ENCODE measurements at places on chromosomes 11 and 22.

GRCh38 chr11:27945348-27945747, 162.6 kb downstream of the KIF18A start:
- DNase-seq, result no peak

DNA sequence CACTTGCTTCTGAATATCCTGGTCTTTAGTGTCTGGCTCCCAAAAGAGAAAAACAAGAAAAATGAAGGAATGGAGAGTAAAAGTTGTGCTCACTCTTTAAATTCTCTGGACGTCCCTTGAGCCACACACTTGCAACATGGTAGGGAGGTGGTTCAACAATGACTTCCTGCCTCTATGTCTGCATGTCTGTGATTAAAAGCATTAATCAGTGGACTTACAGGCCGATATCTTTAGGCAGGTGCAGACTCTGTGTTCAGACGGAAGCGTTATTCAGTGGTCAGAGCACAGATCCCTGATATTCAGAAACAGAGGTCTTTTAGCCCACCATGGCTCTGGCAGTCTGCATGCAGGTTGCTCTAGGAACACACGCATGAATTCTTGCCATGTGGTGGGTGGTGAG, 1920.0 kb upstream of the RAG2 start:
- no peak for DNase-seq

GRCh38 chr11:120432056-120433018, 79.2 kb upstream of the GRIK4 start:
- no peak for DNase-seq

DNA sequence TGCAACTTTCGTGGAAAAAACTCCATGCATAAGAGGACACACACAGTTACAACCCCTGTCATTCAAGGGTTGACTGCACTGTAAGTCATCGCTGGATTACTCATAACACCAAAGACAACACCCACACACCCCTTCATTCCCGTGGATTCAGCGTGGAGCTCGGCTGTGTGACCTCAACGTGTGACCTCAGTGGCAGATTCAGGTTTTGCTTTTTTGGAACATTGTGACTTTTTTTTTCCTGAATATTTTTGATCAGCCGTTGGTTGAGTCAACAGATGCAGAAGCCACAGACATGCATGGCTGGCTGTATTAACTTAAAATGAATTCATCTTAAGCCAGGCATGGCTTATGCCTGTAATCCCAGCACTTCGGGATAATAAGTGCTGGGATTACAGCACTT, 19.7 kb upstream of the MUC5AC start:
- no peak for DNase-seq

- peak; percentile 22 for DNase-seq
Observed at GRCh38 chr22:29310863-29311339, 4.5 kb downstream of the GAS2L1 start.
